ENCODE measurements at places on chromosomes 5 and 9.

- peak; percentile 81 for DNase-seq
Observed at GRCh38 chr9:92963831-92964606, 16.7 kb downstream of the FGD3 start.

DNA sequence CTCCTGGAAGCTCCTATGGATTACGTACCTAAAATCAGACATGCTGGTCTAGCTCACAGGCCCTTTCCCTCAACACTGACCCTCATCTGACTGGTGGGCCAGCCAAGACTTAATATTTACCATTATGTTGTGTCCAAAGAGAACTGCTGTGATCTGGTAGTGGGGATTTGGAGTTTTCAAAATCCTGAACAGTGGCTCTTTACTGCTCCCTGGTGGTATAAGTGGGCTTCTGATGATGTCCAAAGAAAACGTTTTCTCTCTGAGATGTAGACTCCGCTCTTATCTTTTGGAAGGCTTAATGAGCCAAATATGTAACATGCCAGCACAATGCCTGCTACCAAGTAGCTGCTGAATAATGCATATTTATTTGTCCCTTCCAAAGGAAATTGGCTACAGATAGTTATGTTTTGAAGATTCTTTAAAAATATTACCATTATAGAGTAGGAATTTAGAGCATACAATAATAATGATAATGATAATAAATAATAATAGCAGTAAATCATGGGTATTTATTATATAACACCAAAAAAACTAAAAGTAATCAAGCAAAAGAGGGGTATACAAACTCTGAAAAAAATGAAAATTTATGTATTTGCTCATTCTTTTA, 406.6 kb upstream of the TNC start:
- peak; percentile 30 for DNase-seq

DNA sequence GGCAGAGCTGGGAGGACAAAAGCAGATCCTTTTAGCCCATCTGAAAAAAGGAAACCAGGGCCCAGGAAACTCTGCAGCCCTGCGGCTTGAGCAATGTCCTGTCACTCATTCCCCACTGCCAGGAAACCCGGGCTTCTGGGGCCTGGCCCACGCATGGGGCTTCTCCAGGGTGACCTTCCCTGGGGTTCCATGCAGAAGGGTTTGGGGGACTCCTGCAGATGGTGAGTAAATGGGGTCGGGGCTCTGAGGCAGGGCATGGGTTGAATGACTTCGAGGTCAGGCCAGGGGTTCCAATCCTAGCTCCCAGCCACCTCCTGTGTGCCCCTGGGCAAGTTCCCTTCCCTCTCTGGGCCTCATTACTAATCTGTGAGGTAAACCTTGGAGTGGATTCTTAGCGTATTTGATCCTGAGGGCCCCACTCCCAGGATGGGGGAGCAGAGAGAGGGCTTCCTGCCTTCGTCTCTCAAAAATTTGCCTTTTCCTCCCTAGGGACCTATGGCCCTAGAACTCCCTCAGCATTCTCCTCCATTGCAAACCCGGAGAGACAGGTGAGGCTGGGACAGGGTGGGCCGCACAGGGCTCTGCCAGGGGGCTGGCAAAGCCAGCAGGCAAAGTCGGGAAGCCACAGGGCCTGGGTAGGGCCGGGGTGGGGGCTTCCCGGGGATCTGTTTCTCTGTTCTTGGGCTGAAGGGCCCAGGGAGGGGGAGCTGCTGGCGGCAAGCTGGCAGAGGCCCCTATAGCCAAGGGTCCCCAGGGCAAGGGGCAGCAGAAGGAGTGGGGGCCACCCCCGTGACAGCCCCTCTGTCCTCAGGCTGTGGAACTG, 25.8 kb downstream of the ADGRD2 start:
- DNase-seq, result no peak

- no peak for DNase-seq
Observed at GRCh38 chr5:151550146-151550545, 41.0 kb downstream of the FAT2 start.

- DNase-seq, result no peak
Observed at GRCh38 chr5:147912011-147912410, 5.7 kb upstream of the C5orf46 start.

DNA sequence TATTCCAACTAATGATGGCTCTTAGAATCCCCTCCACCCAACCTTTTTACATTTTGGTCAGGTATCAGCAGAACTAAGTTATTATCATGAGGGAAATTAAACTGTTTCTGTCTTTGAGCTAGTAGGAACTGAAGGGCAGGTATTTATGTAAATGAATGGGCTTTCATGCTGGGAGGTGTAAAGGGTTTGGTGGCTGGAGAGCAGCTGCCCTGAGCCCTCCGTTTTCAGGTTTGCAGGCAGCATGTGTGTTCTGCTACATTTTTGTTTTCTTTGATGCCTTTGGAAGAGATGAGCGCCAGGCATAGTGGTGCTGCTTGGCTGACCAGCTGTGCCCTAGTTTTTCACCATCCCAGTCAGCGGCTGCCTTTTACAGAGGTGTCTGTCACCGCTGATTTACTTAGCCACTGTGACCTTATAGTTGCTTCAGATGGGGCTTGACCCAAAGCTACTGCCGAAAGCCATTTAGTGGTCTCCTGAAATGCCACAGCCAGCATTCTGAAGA, 231.9 kb downstream of the MAST4 start:
- DNase-seq, result no peak
